ENCODE measurements at places on chromosomes 2 and 18.
A peak's percentile ranks its signal among the peaks of the same experiment; 100 is the strongest.

DNA sequence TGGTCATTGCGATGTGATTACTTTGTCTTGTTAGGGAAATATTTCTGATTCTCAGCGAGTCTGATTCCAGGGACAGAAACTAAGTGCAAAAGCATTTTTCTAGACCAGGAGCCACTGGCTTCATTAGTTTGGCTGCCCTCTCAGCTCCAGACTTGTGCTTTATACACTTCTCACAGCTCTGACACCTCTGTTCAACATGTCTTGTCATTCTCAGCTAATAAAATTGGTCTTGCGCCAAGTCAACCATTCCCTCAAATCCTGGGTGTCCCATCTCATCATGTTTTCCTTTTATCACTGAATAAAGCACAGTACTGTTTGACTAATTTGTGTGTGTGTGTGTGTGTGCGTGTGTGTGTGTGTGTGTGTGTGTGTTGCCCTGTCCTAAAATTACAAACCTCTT is 215.5 kb upstream of the EPHA4 start:
- no peaks in the 10 kb centered on the region for H3K36me3 ChIP-seq
- no peak overlapping the region for H3K27ac ChIP-seq
- no peak overlapping the region for H3K4me3 ChIP-seq
- H3K27me3 ChIP-seq = no peaks in the 10 kb centered on the region

- no peak overlapping the region for H3K27ac ChIP-seq
- no peaks in the 10 kb centered on the region for H3K36me3 ChIP-seq
- DNase-seq = no peak
- no peaks in the 10 kb centered on the region for H3K4me1 ChIP-seq
- no peak overlapping the region for H3K4me3 ChIP-seq
Observed at GRCh38 chr2:229566370-229566769, 148.0 kb downstream of the DNER start.

- DNase-seq = no peak
- H3K36me3 ChIP-seq = no peaks in the 10 kb centered on the region
- no peak overlapping the region for H3K27ac ChIP-seq
- peaks cover 5% of the 10 kb centered on the region for H3K4me1 ChIP-seq
- H3K27me3 ChIP-seq = no peaks in the 10 kb centered on the region
Observed at GRCh38 chr18:45755934-45756333, 32.0 kb downstream of the SLC14A1 start.

DNA sequence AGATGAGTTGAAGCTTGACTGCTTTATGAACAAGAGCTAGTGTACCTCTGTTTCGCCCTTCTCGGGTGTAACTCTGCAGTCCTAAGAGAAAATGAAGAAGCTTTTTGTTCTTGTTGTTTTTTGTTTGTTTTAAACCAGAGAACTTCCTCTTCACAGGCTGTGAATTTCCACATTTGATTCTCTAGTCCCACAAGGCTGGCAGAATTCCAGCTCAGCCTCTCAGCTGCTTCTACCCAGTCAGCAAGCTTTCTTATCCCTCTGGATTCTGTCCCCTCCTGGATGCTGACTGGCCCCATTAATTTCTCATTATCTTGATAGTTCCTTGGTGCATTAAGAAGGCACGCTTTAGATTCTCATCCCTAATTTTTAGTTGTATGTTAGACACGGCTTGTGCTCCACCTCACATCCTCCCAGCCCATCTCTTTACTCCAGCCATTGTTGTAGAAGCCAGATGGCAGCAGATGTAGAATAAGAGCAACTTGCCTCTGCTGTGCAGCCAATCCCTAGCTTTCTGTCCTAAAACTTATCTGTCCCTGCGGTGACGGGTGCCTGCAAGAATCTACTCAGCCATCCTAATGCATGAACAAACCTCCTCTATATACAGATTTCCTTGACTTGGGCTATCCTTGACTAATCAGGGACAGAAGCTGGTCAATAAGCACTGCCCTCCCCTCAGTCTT is 12.3 kb upstream of the RESP18 start:
- no peaks in the 10 kb centered on the region for H3K36me3 ChIP-seq
- DNase-seq = no peak
- H3K27ac ChIP-seq = no peak overlapping the region
- H3K27me3 ChIP-seq = no peaks in the 10 kb centered on the region
- H3K4me3 ChIP-seq = no peak overlapping the region
- H3K4me1 ChIP-seq = no peaks in the 10 kb centered on the region

GRCh38 chr18:66900837-66901236 is 296.9 kb upstream of the CDH19 start:
- no peaks in the 10 kb centered on the region for H3K4me1 ChIP-seq
- no peak for DNase-seq
- H3K27me3 ChIP-seq = no peaks in the 10 kb centered on the region
- no peak overlapping the region for H3K4me3 ChIP-seq

DNA sequence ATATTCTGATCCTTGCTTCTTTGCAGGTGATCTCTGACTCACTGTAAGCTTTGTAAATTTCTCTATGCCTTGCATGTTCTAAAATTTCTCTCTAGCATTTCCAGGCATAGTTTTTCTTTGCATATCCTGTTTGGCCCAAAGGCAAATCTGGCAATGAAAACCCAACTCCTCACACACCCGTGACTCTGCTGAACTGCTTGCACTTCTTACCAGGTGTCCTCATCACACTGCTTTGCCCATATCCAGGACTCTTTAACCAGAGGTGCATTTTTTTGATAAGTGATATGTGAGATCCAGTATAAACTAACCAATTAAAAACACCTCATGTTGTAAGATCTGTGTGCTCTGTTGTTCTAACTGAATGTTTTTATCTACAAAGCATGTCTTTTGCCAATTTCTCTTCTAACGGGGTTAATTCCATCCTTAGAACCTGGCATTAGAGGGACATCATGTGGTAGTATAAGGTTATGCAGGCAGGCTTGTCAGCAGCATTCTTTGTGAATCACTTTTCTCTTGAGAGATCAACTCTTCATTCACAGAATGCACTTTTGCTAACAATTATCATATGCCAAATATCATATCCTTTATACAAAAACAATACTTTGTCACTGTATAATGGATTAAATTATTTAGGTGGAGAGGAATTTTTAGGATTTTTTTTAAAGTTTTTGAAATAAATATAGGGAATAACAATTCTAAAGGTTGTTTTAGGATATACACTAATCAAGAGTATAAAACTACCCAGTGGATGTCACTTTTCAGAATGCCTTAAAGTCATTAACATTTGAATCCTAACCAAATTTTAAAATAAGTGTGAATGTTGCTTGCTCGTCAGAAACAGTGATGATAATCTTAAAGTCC is 20.8 kb upstream of the TMX3 start:
- H3K4me1 ChIP-seq = no peaks in the 10 kb centered on the region
- no peak overlapping the region for H3K27ac ChIP-seq
- no peak for DNase-seq
- no peak overlapping the region for H3K4me3 ChIP-seq

GRCh38 chr18:50806208-50806616 is 13.6 kb downstream of the MRO start:
- H3K27me3 ChIP-seq = no peaks in the 10 kb centered on the region
- H3K36me3 ChIP-seq = no peaks in the 10 kb centered on the region
- no peak overlapping the region for H3K4me3 ChIP-seq

GRCh38 chr2:26745609-26746327 is 18.3 kb upstream of the SLC35F6 start:
- H3K36me3 ChIP-seq = no peaks in the 10 kb centered on the region
- H3K27me3 ChIP-seq = no peaks in the 10 kb centered on the region
- H3K4me1 ChIP-seq = no peaks in the 10 kb centered on the region
- no peak overlapping the region for H3K27ac ChIP-seq

DNA sequence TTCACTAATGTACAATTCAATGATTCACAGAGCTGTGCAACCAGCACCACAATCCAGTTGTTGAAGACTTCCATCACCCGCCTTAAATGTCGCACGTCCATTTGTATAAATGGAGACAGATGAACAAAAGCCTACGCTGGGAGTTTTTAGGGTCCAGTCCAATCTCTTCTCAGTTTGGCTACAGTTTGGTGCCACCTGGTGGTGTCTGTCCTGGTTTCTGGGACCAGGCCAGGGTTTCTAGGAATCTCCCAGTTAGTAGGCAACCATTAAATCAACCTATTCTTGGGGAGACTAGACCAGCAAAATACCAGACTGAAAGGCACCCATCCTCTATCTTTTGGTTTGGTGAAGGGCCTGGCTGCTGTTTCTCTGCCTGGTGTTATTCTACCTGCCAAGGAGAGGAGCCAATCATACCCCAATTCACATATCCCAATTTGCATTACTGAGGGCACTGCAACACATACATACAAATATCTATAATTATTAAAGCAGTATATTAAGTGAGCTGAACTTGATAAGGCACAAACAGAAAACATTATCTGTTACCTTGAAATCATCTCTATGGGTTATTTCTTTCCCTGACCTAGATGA is 3.2 kb upstream of the DDX1 start:
- no peaks in the 10 kb centered on the region for H3K4me1 ChIP-seq
- H3K36me3 ChIP-seq = no peaks in the 10 kb centered on the region
- H3K27me3 ChIP-seq = no peaks in the 10 kb centered on the region
- peak; percentile 39 for DNase-seq
- no peak overlapping the region for H3K27ac ChIP-seq

- H3K27ac ChIP-seq = no peak overlapping the region
- H3K4me3 ChIP-seq = no peak overlapping the region
- H3K27me3 ChIP-seq = no peaks in the 10 kb centered on the region
- no peaks in the 10 kb centered on the region for H3K4me1 ChIP-seq
- DNase-seq = no peak
Observed at GRCh38 chr2:180707884-180708205, 272.6 kb upstream of the UBE2E3 start.

DNA sequence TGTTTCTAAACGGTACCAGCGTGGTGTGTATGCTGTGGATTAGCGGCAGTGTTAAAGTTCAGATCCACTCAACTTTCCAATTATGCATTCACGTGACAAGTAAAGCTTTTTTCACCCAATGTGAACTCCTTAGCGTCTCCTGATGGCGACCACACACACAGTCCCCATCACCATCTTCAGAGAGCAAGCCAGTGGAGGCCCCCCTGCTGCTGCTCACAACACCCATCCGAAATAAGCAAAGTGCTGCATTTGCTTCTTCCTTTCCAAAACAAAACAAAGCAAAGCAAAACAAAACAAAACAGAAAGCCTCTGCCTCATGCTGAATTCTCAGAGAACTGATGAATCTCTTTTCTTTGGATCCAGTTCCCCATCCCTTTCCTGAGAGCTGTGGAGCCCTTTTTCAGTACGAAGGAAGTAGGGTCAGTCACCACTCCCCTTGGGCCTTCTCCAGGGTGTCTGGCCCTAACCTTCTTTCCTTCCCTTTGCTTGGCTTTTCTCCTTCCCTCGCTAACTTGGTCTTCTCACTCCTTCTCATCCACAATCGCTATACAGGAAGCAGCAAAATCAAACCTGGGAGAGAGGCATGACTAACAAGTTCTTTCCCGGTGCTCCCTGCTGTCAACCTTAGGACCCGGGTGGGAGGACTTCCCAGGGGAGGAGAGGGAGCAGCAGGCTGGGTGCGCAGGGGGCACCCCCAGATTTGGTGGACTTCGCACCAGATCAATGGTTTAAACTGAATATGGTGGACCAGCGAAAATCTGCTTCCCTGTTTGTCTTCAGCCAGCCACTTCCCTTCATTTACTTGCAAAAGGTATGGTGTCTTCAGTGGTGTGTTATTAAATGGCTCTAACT is 56.0 kb downstream of the NRP2 start:
- peaks cover 4% of the 10 kb centered on the region for H3K4me1 ChIP-seq
- H3K27me3 ChIP-seq = no peaks in the 10 kb centered on the region
- no peak overlapping the region for H3K27ac ChIP-seq
- peaks cover 8% of the 10 kb centered on the region for H3K36me3 ChIP-seq
- no peak for DNase-seq

DNA sequence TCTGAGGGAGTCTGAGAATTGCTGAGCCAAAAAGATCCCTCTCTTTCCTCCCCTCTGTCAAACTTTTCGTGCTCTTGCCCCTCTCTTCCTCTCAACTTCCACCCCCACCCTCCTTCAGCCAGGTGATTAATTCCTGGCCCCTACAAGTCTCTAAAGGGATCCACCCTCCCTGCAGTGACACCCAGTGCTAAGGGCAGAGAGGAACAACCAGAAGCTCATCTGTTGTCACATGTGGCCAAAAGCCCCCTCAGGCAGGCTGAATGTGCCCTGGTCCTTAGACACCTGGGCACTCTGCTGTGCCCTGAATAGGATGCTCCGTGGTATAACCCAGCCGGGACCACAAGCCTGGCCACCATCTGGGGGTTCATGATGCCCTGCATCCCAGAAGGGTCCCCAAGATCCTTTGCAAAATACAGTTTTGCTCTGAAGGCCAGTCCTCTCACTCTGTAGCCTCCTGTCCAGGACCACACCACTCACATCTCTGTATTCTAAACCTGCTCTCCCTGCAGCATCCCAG is 234.4 kb downstream of the BCL11A start:
- no peaks in the 10 kb centered on the region for H3K27me3 ChIP-seq
- H3K4me3 ChIP-seq = no peak overlapping the region
- H3K27ac ChIP-seq = no peak overlapping the region
- H3K4me1 ChIP-seq = peaks cover 4% of the 10 kb centered on the region
- no peak for DNase-seq

DNA sequence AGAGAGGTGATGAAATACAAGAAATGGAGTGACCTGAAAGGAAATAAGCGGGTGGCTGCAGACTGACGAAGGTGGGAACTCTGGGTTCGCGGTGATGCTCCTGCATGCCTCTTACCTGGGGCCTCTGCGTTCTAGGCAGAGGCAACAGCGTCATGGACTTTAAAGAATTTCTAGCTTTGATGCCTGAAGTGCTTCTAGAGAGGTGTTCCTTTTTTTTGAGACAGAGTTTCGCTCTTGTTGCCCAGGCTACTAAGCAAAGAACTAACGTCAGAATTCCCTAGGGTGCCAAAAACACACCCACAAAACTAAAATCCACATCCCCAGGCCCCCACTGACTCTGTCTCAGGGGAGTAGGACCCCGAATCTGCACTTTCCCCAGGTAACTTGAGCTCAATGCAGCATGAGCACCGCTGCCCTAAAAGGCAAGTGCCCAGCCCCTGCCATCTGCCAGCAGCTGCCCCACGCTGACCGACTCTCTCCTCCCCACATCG is 110.5 kb upstream of the ID2 start:
- H3K27me3 ChIP-seq = no peaks in the 10 kb centered on the region
- peaks cover 9% of the 10 kb centered on the region for H3K4me1 ChIP-seq
- no peak overlapping the region for H3K4me3 ChIP-seq
- no peak overlapping the region for H3K27ac ChIP-seq
- no peaks in the 10 kb centered on the region for H3K36me3 ChIP-seq
